ENCODE measurements at places on chromosomes 13 and 19.

- DNase-seq = no peak
Observed at GRCh38 chr13:34913040-34913439, 29.0 kb upstream of the NBEA start.

- DNase-seq = no peak
Observed at GRCh38 chr13:57558051-57558467, 73.5 kb upstream of the PCDH17 start.

DNA sequence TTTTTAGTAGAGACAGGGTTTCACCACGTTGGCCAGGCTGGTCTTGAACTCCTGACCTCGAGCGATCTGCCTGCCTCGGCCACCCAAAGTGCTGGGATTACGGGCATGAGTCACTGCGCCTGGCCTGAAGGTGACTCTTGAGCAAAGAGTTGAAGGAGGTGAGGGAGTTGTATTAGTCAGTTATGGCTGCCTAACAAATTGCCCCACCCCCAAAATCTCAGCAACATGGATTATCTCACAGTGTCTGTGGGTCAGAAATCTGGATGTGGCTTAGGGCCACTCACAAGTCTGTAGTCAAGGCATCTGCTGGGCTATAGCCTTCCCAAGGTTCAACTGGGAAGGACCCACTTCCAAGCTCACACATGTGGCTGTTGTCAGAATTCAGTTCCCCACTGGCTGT, 52.8 kb upstream of the ADGRE5 start:
- no peak for DNase-seq

GRCh38 chr13:78020861-78021260, 102.2 kb upstream of the EDNRB start:
- peak; percentile 89 for DNase-seq

DNA sequence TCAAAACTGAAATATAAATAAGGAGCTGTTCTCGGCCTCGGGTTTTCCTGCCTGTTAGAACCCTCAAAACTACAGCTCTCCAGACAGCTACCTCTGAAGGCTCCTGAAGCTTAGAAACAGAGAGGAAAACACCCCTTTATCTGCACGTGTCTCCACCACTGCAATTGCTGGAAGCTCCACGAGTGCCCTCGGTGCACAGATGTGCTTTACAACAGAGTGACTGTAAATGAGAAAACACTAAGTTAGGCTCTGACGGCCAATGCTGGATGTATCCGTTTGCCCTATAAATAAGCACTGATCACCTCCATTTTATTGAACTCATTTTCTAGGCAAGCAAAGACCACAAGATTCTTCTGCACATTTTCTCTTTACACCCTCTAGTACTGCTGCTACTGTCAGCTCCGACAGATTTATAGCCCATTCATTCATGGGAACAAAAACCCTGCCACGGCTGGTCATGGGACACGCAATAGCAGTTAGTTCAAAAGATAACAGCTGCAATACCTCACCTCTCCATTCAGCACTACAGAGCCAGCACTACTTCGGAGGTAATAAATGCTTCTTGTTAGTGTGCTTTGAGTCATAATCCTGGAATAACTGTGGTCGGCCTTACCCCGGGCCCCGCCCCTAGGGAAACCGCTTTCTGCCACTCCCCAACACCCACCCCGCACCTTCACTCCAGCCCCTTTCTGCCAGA, 241.1 kb upstream of the ZNF507 start:
- DNase-seq = no peak

DNA sequence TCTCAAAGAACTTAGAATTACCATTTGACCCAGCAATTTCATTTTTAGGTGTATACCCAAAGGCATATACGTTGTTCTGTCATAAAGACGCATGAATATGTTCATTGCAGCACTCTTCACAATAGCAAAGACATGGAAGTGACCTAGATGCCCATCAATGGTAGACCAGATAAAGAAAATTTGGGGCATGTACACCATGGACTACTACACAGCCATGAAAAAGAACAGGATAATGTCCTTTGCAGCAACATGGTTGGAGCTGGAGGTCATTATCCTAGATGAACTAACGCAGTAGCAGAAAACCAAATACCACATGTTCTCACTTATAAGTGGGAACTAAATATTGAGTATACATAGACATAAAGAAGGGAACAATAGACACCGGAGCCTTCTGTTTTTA, 20.7 kb downstream of the PAN3 start:
- no peak for DNase-seq

- DNase-seq = peak; percentile 31
Observed at GRCh38 chr19:17784201-17785008, 10.5 kb upstream of the B3GNT3 start.

DNA sequence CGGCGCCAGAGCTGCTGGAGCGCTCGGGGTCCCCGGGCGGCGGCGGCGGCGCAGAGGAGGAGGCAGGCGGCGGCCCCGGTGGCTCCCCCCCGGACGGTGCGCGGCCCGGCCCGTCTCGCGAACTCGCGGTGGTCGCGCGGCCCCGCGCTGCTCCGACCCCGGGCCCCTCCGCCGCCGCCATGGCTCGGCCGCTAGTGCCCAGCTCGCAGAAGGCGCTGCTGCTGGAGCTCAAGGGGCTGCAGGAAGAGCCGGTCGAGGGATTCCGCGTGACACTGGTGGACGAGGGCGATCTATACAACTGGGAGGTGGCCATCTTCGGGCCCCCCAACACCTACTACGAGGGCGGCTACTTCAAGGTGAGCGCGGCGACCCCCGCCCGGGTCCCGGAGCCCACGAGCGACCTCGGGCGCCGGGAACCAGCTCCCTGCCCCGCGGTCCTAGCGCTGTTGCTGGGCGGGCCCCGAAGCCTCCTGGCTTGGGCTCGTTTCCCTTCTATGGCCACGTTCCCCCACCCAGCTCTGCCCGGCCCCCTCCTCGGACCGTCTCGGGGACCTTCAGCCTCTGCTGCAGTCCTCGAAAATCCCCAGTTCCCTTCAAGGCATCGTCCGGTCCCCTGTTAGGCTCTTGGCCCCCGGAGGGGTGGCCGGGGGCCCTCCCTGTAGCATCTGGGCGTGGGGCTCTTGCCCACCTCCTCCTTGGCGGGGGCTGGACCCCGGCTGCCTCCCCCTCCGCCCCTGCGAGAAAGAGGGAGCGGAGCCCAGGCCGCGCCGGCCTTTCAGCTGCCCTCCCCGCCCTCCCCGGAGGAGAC, at the start of gene CDC34:
Gene CDC34, plus strand, starts transcription at position 8 of the 808 bp plus-strand sequence. Its CDS starts 172 bp downstream, at position 180.
- DNase-seq = no peak

DNA sequence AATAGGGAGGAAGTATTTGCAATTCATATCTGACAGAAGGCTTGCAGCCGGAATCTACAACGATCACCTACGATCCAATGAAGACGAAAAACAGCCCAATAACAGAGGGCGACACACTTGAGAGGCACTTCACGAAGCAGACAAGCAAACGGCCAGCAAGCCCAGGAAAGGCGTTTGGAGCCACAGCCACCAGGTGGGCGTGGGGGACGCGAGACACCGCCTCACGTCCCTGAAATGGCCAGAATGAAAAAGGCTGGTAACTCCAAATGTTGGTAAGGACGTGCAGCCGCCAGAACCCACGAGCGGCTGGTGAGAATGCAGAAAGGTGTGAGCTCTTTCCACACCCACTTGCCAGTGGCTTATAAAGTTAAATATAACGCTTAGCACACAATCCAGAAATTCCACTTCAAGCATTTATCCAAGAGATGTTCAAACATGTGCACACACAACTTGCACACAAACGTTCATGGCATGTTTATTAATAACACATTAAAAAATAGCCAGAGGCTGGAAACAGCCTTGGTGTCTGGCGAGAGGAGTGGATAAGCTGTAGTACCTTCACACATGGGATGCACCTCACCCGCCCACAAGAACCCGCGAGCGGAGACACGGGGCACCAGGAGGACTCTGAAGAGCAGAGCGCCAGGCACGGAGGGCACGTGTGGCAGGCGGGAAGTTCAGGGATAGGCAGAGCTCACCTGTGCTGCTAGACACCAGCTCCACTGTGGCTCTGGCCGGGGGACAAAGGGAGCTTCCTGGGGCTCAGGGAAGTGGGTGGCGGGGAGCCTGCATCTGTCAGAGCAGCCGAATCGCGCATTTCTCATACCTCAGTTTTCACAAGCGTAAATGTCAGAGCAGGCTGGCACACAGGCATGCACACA, 89.3 kb downstream of the SPACA7 start:
- DNase-seq = no peak

GRCh38 chr19:56115490-56115889, 5.6 kb downstream of the ZNF787 start:
- no peak for DNase-seq

GRCh38 chr19:19061506-19061905, 2.3 kb upstream of the SLC25A42 start:
- no peak for DNase-seq

GRCh38 chr19:49677231-49677900, at the start of gene PRMT1:
PRMT1 (plus strand) TSS chr19:49677271; CDS start chr19:49677281, 10 bp downstream.
- peak; percentile 65 for DNase-seq

DNA sequence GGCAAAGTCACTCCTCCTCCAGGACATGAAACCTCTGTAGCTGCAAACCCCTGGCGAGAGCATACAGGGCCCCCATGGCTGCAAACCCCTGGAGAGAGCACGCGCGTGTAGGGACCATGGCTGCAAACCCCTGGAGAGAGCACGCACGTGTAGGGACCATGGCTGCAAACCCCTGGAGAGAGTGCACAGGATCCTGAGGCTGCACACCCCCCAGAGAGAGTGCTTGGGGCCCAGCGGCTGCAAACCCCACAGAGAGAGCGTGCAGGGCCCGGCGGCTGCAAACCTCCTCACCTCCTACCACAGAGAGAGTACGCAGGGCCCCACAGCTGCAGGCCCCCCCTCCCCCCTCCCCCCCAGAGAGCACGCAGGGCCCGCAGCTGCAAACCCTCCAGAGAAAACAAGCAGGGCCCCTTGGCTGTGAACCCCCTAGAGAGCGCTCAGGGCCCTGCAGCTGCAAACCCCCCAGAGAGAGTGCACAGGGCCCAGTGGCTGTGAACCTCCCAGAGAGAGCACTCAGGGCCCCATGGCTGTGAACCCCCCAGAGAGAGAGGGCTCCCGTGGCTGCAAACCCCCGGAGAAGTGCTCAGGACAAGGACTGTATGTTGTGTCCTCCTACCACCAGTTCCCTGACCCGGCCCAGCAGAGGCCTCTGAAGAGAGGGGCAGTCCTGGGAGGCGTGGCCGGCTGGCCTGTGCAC, 7.3 kb downstream of the ADPRHL1 start:
- DNase-seq = peak; percentile 23

DNA sequence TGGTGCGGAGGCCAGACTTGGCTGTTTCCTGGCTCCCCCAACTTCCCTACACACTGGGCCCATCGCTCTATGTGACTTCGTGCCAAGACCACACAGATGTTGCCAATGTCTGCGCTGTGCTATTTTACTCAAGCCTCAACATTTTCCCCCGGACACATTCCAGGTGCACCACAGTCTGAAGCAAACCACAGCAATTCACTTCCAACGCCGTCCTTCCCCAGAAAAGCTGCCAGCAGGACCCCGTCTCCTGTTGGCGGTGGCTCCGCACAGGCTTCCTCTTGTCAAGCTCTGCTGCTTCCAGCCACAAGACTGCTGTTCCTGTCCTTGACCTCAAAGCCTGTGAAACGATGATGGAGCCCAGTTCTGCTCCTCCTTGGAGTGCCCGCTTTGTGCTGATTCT, 100.7 kb downstream of the CRYL1 start:
- DNase-seq = no peak

GRCh38 chr19:5017235-5017634, 48.3 kb downstream of the KDM4B start:
- DNase-seq = no peak

GRCh38 chr13:20383058-20383457, 142.6 kb downstream of the CRYL1 start:
- peak; percentile 62 for DNase-seq
